AG09309 (cell line): ENCODE measurements at places on chromosomes 4 and X.

- DNase-seq: peak; percentile 63
Measured at GRCh38 chr4:150280081-150280895, 202.0 kb downstream of the DCLK2 start.

DNA sequence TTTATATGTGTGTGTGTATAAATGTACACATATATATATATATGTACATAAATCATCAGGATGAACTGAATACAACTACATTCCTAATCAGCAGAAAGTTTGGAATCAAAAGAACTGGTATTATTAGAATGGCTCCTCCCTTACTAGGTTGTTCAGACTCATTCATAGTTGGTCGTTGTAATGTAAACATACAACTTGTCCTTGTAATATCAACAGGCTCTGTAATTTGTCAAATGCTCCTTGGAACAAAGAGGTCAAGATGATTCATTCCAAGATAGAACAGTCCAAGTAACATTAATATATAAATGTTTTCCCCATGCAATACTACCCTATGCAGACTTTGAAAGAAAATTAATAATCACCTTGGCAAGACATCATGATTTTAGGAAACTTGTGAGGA lies 351.4 kb upstream of the SMIM31 start:
- no peak for DNase-seq

DNA sequence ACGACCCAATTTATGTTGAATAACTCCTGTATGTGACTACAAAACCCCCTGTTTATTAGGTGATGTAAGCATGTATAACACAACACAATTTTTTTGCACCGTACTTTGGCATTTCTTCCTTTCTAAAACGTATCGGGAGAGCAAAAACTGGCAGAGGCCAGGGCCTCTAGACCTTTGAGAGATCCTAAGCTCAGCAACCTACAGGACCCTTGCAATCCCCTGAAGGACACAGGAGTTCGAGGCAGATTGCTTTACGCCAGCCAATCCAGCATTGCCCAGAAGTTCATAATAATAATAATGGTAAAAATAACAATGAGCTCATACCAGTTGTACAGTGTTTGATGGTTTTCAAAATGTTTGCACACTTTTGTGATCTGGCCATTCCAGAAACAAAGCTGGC lies 7.7 kb downstream of the NKX3-2 start:
- DNase-seq: no peak

DNA sequence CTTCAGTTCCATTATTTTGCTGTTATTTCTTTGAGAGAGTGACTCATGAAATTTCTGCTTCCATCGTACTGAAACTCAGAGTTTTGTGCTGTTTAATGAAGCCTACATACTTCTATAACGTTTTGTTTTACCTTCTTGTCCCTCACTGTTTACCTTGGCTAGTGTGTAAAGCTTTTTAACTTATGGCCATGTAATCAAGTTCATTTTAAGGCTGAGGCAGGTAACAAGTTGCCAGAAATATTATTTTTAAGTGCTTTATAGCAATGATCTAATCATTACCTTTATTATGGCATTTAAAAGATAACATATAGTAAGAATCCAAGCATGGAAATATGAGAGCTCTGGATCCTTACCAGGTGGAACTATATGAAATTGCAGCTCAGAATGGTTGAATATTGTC lies 102.3 kb upstream of the FAT1 start:
- DNase-seq: no peak

DNA sequence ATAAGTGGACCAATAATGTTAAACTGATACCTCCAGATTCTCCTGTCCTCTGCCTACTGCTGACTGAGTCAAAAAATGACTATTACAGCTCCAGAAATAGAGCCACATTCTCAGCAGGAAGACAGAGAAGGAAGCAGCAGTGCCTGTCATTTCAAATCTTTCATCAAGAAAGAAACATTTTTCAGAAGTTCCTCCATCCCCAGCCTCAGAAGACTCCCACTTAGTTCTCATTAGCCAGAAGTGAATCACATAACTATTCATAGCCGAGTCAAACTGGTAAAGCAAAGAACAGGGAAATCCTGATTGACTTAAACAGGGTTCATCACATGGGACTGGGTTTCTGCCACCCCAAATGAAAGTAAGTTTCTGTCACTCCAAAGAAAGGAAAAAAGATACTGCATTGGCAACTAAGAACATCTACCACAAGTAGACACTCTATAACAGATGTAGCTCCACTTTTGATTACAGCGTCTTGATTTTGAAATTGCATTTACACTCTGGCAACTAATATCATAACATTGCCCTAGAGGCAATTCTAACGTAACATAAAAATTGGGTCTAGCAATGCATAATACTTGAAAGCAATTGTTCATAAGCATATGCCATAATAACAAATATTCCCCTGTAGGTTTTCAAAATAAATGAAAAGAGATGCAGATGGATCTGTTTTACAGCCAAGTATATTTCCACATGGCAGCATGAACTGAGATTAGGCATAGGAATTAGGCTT lies 599.8 kb downstream of the GALNTL6 start:
- DNase-seq: no peak

GRCh38 chrX:130097507-130098209 lies 12.6 kb downstream of the ELF4 start:
- DNase-seq: no peak

GRCh38 chr4:38306482-38307071 lies 346.4 kb downstream of the PTTG2 start:
- DNase-seq: no peak

DNA sequence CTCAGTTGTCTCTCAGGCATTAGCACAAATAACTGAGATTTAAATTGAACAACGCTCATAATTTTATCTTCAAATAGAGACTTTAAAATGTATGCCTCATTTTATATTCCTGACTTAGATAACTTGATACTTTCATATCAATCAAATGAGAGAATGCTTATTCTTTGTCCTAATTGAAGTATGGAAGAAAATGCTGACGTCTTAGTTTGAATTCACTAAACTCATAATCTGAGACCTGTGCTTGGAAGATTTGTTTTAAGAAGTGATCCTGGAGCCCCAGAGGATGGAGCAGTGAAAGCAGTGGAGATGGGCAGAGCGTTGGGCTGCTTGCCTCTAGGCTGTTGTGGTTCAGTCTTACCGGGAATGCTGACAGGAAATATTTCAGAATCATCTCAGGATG lies 76.1 kb downstream of the ZNF518B start:
- no peak for DNase-seq

GRCh38 chr4:56434599-56435139 lies 746 bp downstream of the PPAT start:
- DNase-seq: no peak

GRCh38 chrX:101407167-101407747 lies 468 bp downstream of the GLA start:
- DNase-seq: no peak

DNA sequence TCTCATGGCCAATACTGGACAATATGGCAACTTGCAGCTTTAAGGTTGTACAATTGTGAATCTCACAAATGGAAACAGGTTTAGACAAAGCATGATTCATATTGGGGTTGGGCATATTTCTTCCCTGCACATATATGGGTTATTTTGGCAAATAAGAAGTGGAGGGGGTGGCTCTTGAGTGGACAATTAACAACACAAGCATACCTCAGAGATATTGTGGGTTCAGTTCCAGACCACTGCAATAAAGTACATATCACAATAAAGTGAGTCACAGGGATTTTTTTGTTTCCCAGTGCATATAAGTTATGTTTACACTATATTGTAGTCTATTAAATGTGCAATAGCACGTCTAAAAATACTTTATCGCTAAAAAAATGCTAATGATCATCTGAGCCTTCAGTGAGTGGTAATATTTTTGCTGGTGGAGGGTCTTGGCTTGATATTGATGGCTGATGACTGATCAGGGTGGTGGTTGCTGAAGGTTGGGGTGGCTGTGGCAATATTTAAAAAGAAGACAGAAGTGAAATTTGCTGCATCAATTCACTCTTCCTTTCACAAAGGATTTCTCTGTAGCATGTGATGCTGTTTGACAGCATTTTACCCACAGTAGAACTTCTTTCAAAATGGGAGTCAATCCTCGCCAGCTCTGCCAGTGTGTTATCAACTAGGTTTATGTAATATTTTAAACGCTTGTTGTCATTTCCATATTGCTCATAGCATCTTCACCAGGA lies 50.5 kb upstream of the OGT start:
- DNase-seq: no peak

- no peak for DNase-seq
Measured at GRCh38 chr4:150310159-150310895, 232.1 kb downstream of the DCLK2 start.

DNA sequence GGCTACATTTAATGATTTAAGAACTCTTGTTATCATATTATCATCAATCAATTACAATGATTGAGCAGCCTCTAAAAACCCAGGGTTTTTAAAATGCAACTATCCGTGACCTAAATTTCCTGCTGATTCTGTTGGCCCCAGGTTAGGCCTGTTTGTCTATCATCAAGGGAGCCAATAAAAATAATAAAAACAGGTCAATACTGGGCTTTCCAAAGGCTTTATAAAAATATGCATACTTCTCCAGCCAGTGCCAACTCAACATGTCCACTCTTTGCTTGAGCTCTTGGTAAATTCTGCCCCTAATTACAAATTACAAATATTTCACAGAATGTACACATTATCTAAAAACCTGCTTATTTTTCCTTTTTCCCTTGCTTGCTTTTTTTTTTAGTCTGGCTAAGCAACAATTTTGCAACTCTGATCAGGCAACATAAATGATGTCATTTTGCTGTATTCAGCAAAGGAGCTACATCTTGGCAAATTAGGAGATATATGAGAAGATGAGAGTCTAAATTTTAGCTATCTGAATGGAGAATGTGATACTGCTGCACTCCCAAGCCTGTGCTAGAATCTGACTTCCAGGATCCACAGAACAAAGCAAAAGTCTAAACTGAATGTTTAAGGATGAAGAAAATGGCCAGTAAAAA lies 204.0 kb downstream of the SCFD2 start:
- DNase-seq: no peak

DNA sequence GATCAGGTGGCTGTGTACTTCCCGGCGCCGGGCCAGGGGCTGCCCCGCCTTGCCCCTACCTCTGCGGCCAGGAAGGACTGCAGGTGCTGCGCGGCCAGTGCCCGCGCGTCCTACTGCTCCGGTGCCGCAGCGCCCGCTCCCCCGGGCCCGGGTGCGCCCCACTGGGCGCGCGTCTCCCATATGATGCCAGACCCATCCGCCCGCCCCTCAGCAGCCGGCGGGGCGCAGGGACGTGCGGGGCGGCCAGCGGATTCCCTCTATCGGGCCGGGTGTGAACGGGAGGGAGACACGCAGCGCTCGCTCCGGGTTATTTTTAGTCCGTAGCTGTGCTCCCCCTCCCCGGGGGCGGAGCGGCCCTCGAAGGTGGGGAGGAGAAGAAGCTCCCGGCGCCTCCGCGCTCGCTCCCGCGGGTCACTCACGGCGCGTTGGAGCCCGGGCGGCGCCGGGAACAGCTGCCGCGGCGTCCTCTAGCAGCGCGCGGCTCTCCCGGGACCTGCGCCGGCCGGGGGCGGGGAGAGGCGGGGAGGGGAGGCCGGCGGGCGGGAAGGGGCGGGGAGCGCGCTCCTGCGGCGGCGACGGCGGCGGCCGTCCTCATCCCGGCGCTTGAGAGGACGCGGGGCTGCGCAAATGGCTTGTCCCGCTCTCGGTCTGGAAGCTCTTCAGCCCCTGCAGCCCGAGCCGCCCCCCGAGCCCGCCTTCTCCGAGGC lies 103.6 kb downstream of the UCHL1 start:
- DNase-seq: no peak
